ENCODE measurements at places on chromosomes 11 and 22.

- no peak for DNase-seq
Observed at GRCh38 chr22:36787204-36787988, 11.5 kb upstream of the IFT27 start.

DNA sequence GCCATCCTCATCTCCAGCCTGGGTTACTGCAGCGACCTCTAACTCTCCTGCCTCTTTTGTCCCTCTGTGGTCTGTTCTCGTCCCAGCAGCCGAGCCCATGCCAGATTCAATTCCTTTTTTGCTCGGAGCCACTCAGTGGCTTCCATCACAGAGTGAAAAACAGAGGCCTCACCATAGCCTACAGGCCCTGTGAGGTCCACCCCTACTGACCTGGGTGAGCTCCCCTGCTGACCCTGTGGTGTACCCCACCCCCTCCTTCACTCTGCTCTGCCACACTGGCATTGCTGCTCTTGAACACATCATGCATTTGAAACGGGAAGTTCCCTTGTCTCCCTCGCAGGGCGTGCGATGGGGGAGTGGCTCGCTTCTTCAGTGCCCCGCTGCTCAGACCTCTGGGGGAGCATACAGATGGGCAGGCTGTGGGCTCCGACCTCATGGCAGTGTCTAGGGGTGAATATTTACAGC is 2.1 kb downstream of the AIP start:
- DNase-seq = no peak

DNA sequence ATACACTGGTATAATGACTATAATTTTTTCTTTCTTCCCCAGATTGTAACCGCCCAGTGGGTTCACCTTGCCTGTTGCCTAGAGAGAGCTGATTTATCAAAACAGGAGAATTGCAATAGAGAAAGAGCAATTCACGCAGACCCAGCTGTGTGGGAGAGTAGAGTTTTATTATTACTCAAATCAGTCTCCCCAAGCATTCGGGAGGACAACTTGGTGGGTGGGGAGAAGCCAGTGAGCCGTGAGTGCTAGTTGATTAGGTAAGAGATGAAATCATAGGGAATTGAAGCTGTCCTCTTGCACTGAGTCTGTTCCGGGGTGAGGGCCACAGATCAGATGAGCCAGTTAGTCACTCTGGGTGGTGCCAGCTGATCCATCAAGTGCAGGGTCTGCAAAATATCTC is 73.2 kb downstream of the SLC35F2 start:
- peak; percentile 45 for DNase-seq

- DNase-seq = no peak
Observed at GRCh38 chr22:46196278-46196677, 46.0 kb downstream of the PPARA start.

DNA sequence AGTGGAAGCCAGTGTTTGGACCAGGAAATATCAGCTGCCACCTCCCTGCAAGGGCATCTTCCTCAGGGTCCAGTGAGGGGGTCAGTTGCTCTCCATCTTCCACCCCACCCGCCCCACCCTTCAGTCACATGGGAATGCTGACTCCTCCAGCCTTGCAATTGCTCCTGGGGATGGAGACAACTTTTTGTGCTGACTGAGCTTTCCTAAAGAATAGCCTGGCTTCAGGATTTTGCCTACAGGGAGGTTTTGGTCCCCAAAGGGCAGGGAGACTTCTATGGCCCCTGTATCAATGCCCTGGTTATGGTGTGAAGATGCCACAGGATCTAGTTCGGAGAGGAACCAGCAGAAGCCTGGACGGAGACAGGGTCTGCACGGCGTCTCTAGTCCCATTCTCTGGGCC is 124.0 kb upstream of the LMO1 start:
- no peak for DNase-seq

- no peak for DNase-seq
Observed at GRCh38 chr11:786235-787083, 3.4 kb downstream of the CEND1 start.

DNA sequence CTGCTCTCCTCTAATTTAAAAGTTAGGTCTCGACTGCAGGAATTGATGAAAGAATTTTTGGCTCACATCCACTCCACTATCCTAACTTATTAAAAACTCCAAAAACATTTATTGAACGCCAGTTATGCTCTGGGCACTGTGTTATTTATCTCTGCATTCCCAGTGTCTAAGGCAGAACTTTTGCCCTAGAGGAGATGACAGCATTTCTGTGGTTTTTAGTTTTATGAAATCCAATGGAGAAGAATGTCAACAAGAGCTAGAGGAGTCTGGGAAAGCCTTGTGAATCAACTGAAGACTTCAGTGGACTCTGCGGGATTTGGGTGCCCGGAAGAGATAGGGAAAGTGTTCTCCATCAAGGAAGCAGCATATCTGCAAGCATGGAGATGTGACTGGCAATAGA is 217.0 kb upstream of the PGR start:
- DNase-seq = peak; percentile 65

- DNase-seq = no peak
Observed at GRCh38 chr11:47376525-47377371, 1.6 kb downstream of the SPI1 start.

DNA sequence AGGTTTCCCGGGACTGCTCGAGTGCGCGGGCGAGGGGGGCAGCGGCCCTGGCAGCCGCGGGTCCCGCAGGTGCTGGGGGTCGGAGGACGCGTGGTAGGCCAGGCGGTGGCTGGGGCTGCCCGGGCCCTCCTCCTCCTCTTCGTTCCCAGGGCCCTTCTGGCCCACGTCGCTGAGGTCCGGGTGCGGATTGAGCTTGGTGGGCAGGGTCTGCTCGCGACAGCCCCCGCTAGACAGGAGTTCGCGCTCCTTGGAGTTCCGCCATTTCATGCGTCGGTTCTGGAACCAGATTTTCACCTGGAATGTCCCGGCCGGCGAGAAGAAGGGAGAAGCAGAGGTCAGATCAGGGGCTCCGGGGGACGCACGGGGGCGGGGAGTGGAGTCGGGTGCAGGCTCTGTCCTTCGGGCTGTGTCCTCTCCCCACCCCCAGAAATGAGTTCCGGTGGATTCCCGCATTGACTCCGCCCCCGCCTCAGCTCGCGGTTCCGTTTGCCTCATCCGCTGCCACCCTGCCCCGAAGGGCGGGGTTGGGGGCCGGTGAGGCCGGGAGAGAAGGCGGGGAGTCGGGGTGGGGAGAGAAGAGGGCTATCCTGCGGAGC is 3.9 kb downstream of the DBX1 start:
- DNase-seq = no peak

DNA sequence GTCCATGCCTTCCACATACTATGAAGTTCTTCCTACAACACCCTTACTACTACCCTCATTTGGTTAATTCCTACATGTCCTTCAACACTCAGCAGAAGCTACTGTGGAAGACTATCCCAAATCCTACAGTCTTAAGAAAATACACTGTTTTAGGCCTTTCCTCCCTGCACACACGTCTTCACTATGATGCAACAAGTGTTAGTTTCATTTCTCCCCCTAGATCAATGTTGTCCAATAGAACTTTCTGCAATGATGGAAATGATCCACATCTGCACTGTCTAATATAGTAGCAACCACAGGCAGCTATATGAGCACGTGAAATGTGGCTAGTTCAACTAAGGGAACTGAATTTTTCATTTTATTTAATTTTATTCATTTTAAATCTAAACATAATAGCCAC is 46.7 kb upstream of the CCDC34 start:
- no peak for DNase-seq

DNA sequence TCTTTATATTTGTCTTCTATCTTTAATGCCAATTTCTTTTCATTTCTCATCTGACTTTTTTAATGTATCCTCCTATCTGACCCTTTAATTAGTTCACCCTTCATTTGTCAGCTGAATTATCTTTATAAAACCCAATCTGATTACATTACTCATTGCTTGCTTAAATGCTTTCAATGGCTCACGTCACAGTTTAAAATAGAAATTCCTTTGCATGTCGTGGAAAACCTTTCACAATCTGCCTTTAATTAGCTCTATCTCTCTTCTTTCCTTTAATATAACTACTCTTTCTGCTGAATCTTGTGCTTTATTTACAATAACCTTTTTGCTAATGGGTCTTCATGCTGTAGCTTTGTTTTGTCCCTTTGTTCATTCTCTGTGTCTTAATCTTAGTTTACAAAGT is 125.7 kb downstream of the DYNC2H1 start:
- DNase-seq = no peak

GRCh38 chr11:46445192-46445919 is 53.8 kb upstream of the CHRM4 start:
- no peak for DNase-seq

DNA sequence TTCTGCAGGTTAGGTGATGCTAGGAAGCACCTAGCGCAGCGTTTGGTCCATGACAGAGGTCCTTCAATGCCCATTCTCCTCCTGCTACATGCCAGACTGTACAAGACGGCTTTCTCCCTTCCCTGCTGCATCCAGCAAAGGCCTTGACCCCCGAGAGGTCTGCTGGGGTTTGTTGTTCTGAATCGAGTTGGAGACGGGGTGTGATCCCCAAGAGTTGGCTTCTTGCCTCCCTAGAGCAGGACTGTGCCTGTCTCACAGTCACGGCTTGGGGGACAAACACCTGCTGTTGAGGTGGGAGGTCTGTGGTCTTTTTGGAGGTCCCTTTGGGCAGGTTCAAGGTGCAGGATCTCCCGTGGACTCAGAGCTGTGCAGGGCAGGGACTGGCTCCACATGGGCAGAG is 352.3 kb upstream of the B3GAT1 start:
- DNase-seq = no peak
